ENCODE measurements at places on chromosomes 12 and 14. TPM values are rescaled to one million over a fixed set of nuclear protein-coding genes. Genes with fewer than 3 reads are reported as not detected.

DNA sequence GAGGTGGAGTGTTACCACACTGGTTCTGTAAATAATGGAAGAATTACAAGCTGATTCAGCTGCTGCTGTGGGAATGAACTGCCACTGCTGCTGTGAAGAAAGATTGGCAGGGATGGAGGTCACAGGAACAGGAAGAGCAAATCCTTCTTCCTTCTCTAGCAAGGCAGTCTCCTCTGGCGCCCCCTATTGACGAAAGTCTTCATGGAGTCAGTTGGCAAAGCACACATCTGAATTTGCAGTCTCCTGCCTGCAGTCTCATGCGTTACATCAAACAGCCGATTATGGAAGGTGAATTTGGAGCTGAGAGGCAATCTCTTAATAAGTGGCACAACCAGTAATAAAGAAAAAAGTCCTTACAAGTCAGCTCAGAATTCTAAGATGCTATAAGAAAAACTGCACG is 106.0 kb upstream of the TMTC1 start:
- no peak for DNase-seq

DNA sequence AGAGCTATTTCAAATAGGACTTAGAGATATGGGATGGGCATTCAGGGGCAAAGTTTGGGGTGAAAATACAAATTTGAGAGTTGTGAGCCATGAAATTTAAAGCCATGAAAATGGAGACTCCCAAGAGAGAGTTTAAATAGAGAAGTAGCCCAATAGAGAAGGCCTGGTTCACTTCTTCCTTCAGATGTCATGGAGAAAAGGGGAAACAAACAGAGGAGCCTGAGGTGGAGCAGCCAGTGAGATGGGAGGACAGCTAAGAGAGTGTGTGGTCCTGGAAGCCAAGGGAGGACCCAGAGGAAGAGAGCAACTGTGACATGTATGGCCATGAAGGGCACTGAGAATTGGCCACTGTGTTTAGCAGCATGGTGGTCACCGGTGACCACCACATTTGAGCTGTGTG is 12.3 kb upstream of the DYNLL1 start:
- no peak for DNase-seq

- DNase-seq = no peak
Measured at GRCh38 chr14:72708708-72709475, 185.0 kb downstream of the DPF3 start.

DNA sequence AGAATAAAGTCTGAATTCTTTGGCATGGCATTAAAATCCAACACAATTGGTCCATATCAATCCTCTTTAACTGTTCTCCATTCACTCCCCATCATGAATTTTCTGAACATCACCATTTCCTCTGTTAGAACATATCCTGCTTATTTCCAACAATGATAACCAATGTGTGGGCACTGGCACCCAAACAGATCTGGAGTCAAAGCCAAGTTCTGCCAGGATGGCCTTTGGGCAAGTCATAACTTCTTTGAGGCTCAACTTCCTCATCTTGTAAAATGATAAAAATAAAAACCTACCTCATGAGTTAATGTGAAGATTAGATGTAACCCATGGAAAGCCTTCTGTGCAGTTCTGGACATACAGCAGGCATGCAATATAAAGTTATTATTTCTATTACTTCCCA is 12.5 kb downstream of the PAWR start:
- no peak for DNase-seq

- DNase-seq = no peak
Measured at GRCh38 chr12:48787791-48788523, 932 bp downstream of the ADCY6 start.

The SMIM41 gene
- total RNA-seq = 6.1 TPM

GRCh38 chr14:93742761-93743160 is 45.5 kb downstream of the PRIMA1 start:
- DNase-seq = no peak

The RNASE13 gene
- not detected for total RNA-seq

The CMA1 gene
- total RNA-seq = 1.4 TPM

The KRT75 gene
- total RNA-seq = not detected

DNA sequence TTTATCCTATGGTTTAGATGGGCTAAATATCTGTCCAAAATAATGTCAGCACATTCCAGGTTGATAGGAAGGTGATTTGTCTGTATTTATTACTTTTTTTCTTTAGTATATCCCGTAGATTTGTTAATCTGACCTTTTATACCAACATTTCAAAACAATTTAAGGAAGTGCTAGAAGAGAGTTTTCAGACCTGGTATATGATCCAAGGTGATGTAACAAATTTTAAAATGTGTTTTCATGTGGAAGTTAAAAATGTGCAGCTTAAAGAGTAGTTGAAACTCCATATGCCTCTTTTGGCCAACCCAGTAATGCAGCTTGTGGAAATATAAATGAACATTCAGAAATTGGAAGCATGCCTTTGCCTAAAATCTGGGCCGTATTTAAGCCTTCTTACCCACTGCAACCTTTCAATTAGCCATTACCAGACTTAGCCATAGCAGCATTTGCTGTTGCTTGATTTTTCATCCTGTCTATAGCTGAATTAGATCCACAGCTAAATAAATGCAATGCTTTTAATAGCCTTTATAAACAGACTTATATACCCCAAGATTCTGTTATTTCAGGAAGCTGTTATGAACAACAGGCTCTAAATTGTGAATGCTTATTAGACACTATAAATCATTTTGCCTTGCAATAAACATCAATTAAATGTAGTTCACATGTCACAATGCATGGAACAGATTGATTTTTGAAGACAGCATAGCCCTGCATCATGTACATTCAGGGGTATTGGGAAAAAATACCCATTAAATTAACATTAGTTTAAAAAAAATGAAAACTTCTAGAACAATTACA is 271.2 kb downstream of the PDZRN4 start:
- no peak for DNase-seq

- peak; percentile 88 for DNase-seq
Measured at GRCh38 chr12:109461846-109462756, 15.0 kb downstream of the KCTD10 start.

The ASCL1 gene
- not detected for total RNA-seq

DNA sequence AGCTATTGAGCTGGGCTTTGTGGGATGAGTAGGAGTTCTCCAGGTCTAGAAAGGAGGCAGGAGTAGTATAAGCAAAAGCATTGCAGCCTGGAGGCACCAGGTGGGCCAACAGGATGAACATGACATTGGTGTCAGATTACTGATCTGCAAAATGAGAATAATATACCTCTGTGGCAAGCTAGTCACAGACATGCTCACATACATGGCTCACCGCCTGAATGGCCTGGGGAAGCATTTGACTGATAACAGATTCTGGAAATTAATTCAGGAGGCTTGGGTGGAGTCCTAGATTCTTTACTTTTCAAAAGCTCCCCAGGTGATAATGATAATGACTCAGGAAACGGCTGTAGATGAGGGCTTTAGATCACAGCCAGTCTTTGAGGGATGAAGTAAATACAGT is 709 bp downstream of the TCL1B start:
- DNase-seq = no peak

Measured in upper lobe of right lung (tissue), 1 donor.